Activated CD8-positive, alpha-beta memory T cell treated with anti-CD3 and anti-CD28 coated beads for 1 hour (primary cell): ENCODE measurements at places on chromosomes 2 and 18.

GRCh38 chr2:215614296-215614695 is 178.4 kb upstream of the FN1 start:
- DNase-seq = no peak

DNA sequence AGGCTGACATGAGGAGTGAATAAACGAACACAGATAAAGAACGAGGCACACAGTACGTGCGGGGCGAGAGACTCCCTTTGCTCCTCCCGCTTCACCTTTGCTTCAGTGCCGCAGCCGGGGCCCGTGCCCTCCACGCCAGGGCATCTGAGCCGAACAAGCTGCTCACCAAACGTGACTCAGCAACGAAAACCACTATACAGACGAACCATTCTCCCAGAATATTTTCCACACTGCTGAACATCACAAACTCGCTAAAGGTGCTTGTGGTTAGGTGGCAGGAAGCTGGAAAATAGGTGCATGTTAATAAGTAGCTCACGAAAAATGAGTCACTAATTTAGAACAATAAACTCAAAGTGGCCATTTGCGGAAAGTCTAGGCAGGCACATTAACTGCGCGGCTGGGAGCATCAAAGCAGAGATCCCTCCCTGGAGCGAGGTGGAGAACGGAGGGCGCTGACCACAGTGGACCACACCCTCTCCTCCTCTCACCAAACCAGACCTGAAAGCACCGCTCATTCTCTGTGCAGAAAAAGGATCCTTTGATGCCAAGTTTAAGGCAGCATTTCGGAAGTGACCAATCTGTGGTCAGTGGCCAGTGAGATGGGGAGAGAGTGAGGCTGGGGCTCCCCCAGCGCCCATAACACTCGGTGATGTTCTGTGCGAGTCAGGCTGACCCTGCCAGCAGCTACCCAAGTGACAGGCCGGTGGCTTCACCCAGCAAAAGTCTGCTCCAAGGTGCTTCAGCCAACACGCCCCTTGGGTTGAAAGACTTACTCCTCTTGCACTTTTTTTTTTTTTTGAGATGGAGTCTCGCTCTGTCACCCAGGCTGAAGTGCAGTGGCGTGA is 153.2 kb downstream of the HDAC4 start:
- no peak for DNase-seq

GRCh38 chr2:55088400-55088799 is 38.1 kb upstream of the RTN4 start:
- no peak for DNase-seq

- no peak for DNase-seq
Observed at GRCh38 chr2:82819951-82820350, 1639.1 kb downstream of the SUCLG1 start.

GRCh38 chr2:16774980-16775898 is 109.6 kb upstream of the CYRIA start:
- no peak for DNase-seq

DNA sequence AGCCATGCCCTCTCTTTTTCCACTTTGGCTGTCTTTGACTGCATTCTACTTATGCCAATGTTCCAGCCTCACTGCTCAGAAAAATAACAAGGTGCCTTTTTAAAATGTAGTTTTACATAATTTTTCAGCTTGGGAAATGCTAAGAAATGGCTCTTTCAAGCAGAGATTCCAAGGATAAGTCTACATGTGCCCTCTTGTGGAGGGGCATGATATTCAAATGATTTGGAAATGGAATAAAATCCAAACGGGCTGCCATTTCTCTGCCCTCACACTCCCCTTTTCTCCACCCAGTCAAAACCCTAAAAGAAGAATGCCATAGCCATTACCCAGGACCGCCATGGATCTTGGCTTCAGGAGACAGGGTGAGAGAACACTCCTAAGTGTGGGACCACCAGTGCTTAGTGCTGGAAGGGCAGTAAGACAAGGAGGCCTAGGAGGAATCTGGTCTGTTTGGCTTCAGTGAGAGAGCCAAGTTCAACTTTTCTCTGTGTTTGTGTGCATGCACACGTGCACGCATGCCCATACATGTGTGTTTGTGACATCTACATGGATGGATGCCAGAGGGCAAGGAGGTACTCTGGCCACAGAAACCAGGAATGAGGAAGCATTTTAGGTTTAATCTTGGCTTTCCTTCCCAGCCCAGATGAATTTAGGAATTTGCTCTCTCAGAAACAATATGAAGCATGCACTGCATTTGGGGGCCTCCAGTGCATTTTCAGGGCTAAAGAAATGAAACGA is 174.0 kb upstream of the SLC14A2 start:
- DNase-seq = no peak

DNA sequence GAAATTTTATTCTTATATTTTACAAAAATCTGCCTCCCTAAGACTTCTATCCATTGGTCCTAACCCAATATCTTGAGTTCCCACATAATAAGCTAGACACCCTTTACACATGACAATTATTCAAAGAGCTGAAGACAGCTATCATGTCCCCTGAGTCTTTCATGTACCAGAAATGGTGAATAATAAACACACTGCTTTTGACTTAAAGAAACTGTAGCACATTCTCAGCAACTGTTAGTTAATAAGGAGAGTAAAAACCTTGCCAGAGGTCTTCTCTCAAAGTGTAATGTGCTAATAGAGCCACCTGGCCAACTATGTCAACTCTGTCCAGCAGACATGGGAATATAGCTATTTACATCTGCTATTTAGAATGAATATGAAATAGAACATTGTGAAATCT is 109.7 kb upstream of the ARL5A start:
- DNase-seq = no peak

GRCh38 chr2:120203251-120204021 is 19.8 kb downstream of the TMEM185B start:
- DNase-seq = no peak

- DNase-seq = no peak
Observed at GRCh38 chr2:128791985-128792320, 473.3 kb upstream of the HS6ST1 start.

GRCh38 chr2:60438131-60438530 is 115.3 kb downstream of the BCL11A start:
- DNase-seq = no peak

- no peak for DNase-seq
Observed at GRCh38 chr2:205372141-205372540, 310.2 kb upstream of the NRP2 start.

GRCh38 chr2:236293241-236293810 is 29.1 kb upstream of the ASB18 start:
- DNase-seq = no peak

DNA sequence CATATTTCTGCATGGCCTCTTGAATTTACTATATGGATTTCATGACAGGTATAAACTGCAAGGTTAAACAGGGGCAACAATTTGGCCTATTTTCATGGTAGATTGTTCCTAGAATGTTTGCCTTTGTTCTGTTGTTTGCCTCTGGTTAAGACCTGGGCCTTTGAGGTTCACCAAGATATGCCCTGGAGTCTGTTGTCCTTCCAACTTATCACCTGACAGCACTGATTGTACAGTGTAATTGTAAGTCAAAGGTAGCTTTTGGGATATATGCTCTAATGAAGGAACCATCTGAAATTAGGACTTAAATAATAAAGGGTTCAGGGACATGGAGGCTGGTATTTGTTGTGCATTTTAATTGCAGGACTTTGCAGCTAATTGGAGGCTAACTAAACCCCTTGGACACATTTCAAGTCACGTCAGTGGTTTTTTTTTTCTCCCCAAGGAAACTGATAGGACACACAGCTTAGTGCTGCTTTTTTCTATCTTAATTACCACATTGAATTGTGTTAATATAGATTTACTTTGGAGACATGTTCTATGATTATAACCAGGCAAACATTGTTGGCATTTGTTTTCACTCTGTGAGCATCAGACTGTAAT is 771.2 kb upstream of the LINC00305 start:
- DNase-seq = no peak

DNA sequence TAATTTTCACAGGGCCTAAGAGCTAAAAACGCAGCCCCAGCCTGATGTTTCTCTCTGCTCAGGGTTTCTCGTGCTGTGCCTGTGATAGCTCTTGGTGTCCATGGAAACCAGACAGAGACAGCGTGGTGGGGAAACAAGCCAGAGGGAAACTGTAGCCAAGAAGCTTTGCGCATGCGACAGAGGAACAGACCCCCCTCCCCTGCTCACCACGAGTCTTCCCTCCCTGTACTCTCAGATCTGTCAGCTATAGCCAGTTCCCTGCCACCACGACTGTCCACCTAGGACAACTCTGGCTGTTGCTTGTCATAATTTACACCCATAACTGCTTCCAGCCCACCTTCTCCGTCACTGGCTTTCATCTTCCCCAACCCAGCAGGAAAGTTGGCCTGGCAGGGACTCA is 13.2 kb upstream of the DNAJC27 start:
- DNase-seq = no peak

DNA sequence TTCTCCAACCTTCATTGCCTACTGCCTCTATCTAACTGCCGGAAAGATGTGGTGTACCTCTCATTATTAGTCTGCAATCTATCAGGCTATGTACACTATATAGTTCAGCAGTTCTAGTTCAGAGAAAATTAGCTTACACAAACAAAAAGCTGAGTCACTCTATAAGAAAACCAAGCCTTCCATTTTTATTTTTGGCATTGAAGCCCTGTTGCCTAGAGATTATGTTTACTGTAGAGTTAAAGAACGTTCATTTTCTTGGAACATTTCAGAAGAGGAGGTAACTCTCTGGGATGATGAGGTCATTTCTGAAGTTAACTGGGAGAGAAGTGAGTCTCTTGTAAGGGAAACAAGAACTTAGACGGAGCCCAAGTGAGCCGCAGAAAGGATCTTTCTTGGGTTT is 133.5 kb downstream of the FAM124B start:
- no peak for DNase-seq

GRCh38 chr2:186841940-186842339 is 7.0 kb downstream of the ZSWIM2 start:
- no peak for DNase-seq

DNA sequence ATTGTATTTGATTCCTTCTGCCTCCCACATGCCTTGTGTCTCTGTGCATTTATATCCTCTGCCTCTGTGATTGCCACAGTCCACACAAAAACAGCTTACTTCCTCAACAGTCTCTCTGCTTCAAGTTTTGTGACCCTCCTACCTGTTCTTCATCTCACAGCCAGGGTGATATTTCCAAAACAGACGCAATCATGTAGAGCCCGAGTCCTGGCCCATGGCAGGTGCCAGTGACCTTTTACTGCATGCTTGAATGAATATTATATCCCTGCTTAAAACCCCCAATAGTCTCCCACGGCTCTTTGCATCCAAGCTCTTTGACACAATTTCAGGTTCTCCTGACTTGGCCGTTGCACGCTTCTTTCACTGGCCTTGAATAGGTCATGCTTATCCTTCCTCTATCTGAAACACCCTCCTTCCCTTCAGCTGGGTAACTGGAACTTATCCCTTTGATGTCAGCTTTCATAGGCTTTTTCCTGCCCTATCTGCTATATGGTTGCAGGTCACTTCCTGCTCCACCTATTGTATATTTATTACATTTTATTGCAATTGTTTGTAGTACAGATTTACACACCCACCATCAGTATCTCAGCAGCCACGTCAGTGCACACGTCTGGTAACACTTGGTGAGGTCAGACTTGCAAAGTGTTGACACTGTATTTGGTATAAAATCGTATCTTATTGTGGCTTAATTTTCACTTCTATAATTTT is 29.7 kb upstream of the IL1B start:
- no peak for DNase-seq

DNA sequence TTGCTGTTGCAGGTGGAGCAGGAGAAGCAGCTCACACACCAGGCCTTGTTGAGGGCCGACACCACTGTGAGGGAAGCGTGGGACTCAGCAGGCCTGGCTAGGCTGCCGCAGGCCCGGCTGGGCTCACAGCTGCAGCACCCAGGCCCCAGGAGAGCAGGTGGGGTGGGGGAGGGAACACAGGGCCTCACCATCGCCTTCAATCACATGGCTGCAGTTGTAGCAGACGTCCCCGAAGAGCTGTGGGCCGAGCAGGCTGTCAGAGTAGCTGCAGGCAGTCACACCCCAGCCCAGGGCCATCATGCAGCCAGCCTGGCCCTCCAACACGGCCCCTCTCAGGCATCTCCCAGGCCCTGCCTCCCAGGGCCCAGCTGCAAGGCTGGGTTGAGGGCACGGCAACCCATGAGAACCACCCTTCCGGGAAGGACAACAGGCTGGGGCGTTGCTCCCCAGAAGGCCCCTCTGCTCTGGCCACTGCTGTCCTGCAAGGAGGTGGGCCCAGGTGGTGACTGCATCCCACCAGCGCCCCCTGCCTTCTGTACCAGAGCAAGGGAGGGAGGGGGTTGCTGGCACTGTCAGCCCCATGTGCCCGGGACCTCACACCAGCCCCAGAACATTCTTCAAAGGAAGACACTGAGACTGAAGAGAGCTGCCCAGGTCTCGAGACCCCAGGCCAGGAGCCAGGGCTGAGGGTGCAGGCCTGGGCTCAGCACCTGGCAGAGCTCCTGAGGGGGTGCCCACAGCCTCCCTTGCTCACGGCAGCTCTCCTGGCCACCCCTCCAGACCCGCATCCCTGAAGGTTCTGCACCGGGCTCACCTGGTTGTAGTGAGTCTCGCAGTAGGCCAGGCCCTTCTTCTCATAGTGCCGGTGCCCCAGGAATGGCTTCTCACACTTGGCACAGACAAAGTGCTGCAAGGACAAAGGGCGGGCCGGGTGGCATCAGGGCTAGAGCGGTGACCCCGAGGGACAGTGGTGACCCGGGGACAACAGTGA is 5.6 kb upstream of the GPR17 start:
- DNase-seq = no peak

DNA sequence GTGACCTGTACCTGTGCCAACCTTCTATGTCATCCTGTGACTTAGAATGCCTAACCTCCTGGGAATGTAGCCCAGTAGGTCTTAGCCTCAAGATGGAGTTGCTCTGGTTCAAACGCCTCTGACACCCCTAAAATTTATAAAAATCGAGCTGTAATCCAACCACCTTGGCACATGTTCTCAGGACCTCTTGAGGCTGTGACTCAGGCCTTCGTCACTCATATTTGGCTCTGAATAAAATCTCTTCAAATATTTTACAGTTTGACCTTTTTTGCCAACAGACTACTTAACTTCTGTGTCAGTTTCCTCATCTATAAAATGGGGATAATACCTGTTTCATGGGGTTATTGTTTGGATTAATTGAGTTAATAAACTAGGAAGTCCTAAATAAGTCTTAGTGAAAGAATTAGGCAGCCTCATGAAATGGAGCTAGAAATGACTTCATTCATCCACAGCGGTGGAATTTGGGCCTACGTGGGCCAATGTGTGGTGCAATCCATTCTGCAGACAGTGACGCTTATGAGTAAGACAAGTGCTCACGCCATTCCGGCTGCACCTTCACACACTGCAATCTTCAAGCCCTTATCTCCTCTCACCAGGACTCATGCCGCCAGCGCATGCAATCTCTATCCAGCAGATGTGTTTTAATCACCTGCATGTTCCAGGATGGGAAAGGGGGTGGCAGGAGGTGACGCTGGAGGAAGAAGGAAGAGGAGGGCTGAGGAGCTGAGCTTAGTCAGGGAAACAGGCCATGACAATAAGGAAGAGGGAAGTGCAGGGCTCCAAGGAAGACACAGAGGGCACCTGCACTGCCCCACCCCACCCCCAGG is 2.0 kb upstream of the UBE2F start:
- DNase-seq = no peak

- no peak for DNase-seq
Observed at GRCh38 chr18:71329114-71329513, 1040.3 kb downstream of the SOCS6 start.
